SJCRH30 (cell line): ENCODE measurements at places on chromosomes 1 and 21.
A peak's percentile ranks its signal among the peaks of the same experiment; 100 is the strongest.

DNA sequence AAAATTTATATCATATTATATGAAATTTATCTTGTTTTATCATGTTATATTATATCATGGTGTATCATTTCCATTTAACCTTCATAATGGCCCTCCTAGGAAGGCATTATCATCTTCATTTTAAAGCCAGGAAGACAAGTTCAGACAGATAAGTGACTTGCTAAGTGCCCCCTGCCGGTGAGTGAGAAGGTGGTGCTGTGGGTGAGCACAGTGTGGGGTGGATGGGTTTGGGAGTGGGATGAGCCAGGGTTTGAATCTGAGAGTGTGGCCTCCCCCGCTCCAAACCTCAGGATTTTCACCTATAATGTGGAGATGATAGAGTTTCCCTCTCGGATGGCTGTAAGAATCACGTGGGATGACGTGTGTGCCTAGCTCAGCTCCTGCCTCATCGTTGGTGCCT, 108.7 kb upstream of the IGSF21 start:
- peaks cover 10% of the 10 kb centered on the region for H3K27me3 ChIP-seq
- no peaks in the 10 kb centered on the region for H3K4me1 ChIP-seq
- no peak overlapping the region for H3K4me3 ChIP-seq
- H3K36me3 ChIP-seq = no peaks in the 10 kb centered on the region
- no peak overlapping the region for H3K27ac ChIP-seq

- H3K4me3 ChIP-seq = no peak overlapping the region
- H3K27ac ChIP-seq = no peak overlapping the region
- H3K4me1 ChIP-seq = no peaks in the 10 kb centered on the region
Measured at GRCh38 chr1:159181328-159182024, 10.1 kb downstream of the CADM3 start.

DNA sequence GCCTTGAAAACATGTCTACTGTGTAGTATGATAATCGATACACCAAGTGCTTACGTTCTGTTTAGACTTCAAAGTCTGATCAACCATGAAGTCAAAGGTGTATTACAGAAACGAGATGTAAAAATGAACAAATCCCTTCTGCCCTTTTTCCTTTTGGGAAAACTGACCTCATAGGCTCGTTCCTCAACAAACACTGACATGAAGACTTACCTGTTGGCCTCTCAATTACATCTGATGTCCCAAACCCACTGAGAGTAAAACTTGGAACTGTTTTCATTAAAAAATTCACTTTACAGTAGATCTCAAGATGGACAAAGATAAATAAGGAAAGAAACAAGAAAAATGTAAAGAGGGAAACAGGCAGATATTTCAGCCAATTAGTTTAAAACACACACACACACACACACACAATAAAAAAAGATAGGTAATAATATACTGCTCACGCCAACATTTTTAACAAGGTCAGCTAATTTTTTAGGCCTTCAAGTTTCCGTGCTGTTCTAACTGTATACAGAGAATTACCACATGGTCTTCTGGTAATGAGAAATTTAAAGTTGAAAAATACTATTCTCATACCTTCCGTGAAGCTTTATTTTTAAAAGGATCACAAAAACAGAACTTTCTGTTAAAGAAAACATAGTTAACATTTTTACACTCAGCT, 2.1 kb downstream of the HMGN1 start:
- DNase-seq = no peak
- no peaks in the 10 kb centered on the region for H3K27me3 ChIP-seq

DNA sequence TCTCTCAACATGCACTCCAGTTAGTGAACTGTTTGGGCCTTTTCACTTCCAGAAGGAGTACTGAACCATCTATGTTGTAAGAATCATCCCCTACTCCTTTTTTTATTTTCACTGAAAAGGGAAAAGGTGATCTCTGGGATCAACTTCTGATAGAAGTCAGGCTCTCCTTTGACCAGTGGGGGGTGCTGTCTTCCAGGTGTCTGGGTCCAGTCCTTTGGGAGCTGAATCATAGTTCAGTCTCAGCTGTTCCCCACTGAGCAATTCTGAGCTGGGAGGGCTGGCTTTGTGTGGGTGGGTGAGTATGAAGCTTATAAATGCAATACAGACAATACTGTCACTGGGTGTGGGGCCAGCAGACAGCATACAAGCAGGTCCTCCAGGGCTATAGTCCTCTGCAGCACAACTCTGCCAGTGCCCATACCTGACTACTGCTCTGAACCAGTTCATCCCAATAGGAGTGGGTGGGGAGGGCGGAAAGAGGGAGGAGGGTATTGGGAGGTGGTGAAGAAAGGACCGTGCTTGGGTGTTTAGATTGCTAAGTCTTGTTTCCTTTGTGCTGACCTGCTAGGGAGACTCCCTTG, 12.5 kb upstream of the SARS1 start:
- H3K27ac ChIP-seq = no peak overlapping the region
- no peaks in the 10 kb centered on the region for H3K27me3 ChIP-seq
- no peak overlapping the region for H3K4me3 ChIP-seq
- DNase-seq = peak; percentile 80

DNA sequence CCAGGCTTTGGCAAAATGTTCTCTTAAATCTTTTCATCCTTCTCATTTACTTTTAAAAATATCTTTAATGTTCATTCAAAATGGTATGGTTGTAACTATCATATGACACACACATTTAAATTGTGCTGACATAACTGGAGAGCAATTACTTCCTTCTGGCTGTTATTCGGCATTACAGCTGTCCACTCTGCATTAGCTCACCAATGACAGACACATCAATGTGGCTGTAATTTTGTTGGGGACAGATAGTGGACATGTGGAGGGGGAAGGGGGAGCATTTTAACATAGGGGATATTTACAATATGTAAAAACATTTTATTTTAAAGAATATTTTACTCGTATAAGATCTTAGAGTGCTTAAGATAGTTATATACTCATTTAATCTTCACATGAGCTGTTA, 319.8 kb downstream of the HMCN1 start:
- no peak for DNase-seq
- no peak overlapping the region for H3K27ac ChIP-seq
- no peaks in the 10 kb centered on the region for H3K27me3 ChIP-seq
- H3K36me3 ChIP-seq = peaks cover 3% of the 10 kb centered on the region; the same call in 1 of the 2 replicates

GRCh38 chr1:16127676-16128337, 28.1 kb downstream of the EPHA2 start:
- peaks cover 3% of the 10 kb centered on the region; the same call in 1 of the 2 replicates for H3K4me1 ChIP-seq
- H3K27ac ChIP-seq = no peak overlapping the region
- peaks cover 91% of the 10 kb centered on the region for H3K36me3 ChIP-seq
- no peak overlapping the region for H3K4me3 ChIP-seq
- no peaks in the 10 kb centered on the region for H3K27me3 ChIP-seq

- H3K4me3 ChIP-seq = no peak overlapping the region
- H3K36me3 ChIP-seq = no peaks in the 10 kb centered on the region
- DNase-seq = no peak
- peaks cover 16% of the 10 kb centered on the region for H3K4me1 ChIP-seq
- no peaks in the 10 kb centered on the region for H3K27me3 ChIP-seq
Measured at GRCh38 chr1:59078070-59078800, 218.7 kb upstream of the FGGY start.

GRCh38 chr21:41802684-41803083, 35.8 kb upstream of the RIPK4 start:
- DNase-seq = no peak
- no peaks in the 10 kb centered on the region for H3K4me1 ChIP-seq
- H3K27ac ChIP-seq = no peak overlapping the region
- no peaks in the 10 kb centered on the region for H3K27me3 ChIP-seq

- no peak overlapping the region for H3K27ac ChIP-seq
- H3K27me3 ChIP-seq = no peaks in the 10 kb centered on the region
- H3K4me1 ChIP-seq = no peaks in the 10 kb centered on the region
- H3K4me3 ChIP-seq = no peak overlapping the region
Measured at GRCh38 chr1:110921953-110922352, 41.8 kb downstream of the LRIF1 start.

GRCh38 chr1:2560299-2561073, 4.3 kb downstream of the TNFRSF14 start:
- peaks cover 92% of the 10 kb centered on the region for H3K27me3 ChIP-seq
- H3K4me1 ChIP-seq = no peaks in the 10 kb centered on the region; the same call in 1 of the 2 replicates
- no peak overlapping the region for H3K27ac ChIP-seq
- H3K4me3 ChIP-seq = no peak overlapping the region

DNA sequence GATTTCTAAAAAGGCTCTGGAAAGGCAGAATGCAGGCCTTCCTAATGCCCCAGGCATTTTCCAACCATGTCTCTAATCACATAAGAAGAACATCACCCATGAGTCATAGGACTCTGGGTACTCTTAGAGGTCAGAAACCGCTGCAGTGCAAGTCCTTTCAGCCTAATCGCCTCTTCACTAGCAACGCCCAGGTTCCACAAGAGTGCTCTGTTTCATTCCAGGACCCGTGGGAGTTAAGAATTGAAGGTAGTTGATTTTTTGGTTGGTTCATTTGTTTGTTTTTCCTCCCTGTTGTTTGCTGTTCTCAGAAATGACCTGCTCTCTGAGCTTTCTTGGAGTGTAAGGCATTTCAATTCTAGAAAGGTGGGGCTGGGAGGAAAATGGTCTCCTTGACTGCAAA, 123.2 kb downstream of the NR5A2 start:
- no peaks in the 10 kb centered on the region for H3K4me1 ChIP-seq
- no peak overlapping the region for H3K27ac ChIP-seq
- no peaks in the 10 kb centered on the region for H3K27me3 ChIP-seq

DNA sequence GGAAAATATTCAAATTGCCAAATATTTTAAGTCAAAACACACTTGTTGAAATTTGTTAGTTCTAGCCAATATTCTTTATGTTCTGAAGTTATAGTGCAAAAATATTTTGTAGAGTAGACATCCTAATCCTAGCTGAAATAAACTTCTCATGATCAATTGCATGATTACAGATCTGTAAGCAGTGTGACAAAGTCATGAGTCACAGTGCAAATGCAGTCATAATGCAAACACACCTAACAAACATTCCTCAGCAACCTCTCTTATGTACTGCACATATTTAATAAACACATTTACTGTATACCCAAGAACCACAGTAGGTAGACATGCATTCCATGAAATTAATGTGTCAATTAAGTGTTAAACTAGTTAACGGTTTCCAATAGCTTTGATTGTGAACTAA, 1857.4 kb downstream of the NCAM2 start:
- no peak for DNase-seq
- H3K27ac ChIP-seq = no peak overlapping the region
- no peaks in the 10 kb centered on the region for H3K36me3 ChIP-seq
- no peaks in the 10 kb centered on the region for H3K27me3 ChIP-seq

- no peaks in the 10 kb centered on the region for H3K4me1 ChIP-seq
- H3K27me3 ChIP-seq = no peaks in the 10 kb centered on the region
- H3K36me3 ChIP-seq = no peaks in the 10 kb centered on the region
- peak; percentile 6 for DNase-seq
- H3K4me3 ChIP-seq = no peak overlapping the region
- no peak overlapping the region for H3K27ac ChIP-seq
Measured at GRCh38 chr1:56461158-56462127, 117.9 kb downstream of the PLPP3 start.

- peaks cover 33% of the 10 kb centered on the region for H3K4me1 ChIP-seq
- no peak for DNase-seq
- H3K36me3 ChIP-seq = no peaks in the 10 kb centered on the region
- H3K27ac ChIP-seq = peak overlapping the region; percentile 47
- H3K27me3 ChIP-seq = no peaks in the 10 kb centered on the region
- no peak overlapping the region for H3K4me3 ChIP-seq
Measured at GRCh38 chr1:218425647-218426342, 80.7 kb downstream of the TGFB2 start.

DNA sequence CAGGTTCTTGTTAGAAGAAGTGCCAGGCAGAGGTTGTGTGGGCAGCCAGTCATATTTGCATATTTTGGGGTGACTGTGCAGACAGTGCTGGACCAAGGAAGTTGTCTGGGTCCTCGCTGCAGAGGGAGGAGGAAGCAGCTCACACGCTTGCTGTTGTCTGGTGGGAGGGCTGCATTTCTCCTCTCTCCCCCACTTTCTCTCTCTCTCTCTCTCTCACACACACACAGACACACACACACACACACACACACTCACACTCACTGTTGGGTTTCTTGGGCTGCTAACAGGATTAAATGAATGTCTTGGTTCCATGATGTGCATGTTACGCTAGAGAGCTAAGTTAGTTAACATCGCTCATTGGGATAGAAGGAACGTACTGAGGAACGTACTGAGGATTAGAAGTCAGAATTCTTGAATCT, 72.9 kb downstream of the AGPAT3 start:
- no peak for DNase-seq
- H3K4me1 ChIP-seq = no peaks in the 10 kb centered on the region
- no peaks in the 10 kb centered on the region for H3K27me3 ChIP-seq
- no peak overlapping the region for H3K27ac ChIP-seq
- no peak overlapping the region for H3K4me3 ChIP-seq
- H3K36me3 ChIP-seq = no peaks in the 10 kb centered on the region

GRCh38 chr21:29195981-29196669, 65.7 kb downstream of the MAP3K7CL start:
- H3K4me3 ChIP-seq = peak overlapping the region; percentile 9; the same call in 1 of the 2 replicates
- H3K27ac ChIP-seq = peak overlapping the region; percentile 17
- H3K4me1 ChIP-seq = peaks cover 10% of the 10 kb centered on the region
- H3K27me3 ChIP-seq = no peaks in the 10 kb centered on the region

DNA sequence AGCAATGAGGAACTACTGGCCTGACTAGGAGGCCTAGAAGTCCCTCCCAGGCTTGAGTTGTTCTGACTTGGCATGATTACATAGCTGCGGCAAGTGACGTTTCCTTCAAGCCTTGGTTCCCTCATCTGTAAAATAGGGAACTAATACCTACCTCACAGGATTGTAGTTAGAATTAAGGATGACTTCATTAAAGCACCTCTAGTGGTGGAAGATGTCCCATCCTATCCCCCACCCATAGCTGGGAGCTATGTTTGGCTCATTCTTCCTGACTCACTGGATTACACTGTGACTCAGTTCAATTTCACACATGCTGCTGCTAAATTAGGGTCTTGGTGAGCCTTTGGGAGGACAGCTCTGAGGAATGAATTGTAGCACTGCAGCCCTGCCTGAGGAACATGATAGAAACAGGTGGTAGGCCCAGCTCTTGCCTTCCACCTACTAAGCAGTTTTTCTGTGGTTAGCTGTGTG, 6.0 kb upstream of the SHISA4 start:
- no peaks in the 10 kb centered on the region for H3K27me3 ChIP-seq
- H3K27ac ChIP-seq = peak overlapping the region; percentile 35
- peaks cover 13% of the 10 kb centered on the region for H3K36me3 ChIP-seq
- peak; percentile 87 for DNase-seq
